ENCODE measurements at places on chromosomes 5 and 9.

- no peak for DNase-seq
Observed at GRCh38 chr9:113139225-113139829, 11.5 kb upstream of the SLC31A2 start.

- DNase-seq, result no peak
Observed at GRCh38 chr9:1456301-1457024, 406.3 kb downstream of the DMRT2 start.

GRCh38 chr9:126164796-126165525 lies 161.7 kb upstream of the MVB12B start:
- DNase-seq, result no peak

DNA sequence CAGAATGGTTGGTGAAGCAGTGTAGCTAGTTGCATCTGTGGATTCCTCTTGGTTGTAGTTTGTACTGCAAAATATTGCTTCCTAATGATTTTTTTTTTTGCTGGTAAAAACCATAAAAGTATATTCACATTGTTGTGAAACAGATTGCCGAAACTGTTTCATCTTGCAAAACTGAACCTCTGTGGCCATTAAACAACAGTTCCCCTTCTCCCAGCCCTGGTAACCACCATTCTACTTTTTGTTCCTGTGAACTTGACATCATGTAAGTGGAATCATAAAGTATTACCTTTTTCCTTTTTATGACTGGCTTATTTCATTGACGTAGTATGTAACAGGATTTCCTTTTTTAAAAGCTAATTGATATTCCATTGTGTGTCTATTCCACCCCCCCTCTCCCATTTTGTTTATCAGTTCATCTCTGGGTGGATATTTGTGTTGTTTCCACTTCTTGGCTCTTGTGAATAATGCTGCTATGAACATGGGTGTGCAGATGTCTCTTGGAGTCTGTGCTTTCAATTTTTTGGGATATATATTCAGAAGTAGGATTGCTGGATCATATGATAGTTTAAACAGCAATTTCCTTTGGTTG lies 11.8 kb downstream of the SUB1 start:
- no peak for DNase-seq

DNA sequence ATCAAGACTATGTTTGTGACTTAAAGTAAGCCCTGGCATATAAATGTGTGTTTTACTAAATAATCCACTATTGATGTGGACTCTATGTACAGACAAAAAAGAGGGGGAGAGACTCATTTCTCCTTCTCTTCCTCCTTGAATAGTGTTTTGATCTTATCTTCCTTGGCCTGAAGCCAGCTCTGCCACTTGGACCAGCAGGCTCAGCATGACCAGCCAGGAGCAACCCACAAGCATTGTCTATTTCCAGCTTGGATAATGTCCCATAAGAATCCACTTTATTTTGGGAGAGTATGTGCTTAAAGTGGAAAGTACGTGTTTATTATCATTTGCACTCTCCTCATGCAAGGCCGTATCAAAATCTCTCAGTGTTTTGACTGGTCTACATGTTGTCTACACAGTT lies 23.8 kb upstream of the SLC46A2 start:
- DNase-seq, result no peak

DNA sequence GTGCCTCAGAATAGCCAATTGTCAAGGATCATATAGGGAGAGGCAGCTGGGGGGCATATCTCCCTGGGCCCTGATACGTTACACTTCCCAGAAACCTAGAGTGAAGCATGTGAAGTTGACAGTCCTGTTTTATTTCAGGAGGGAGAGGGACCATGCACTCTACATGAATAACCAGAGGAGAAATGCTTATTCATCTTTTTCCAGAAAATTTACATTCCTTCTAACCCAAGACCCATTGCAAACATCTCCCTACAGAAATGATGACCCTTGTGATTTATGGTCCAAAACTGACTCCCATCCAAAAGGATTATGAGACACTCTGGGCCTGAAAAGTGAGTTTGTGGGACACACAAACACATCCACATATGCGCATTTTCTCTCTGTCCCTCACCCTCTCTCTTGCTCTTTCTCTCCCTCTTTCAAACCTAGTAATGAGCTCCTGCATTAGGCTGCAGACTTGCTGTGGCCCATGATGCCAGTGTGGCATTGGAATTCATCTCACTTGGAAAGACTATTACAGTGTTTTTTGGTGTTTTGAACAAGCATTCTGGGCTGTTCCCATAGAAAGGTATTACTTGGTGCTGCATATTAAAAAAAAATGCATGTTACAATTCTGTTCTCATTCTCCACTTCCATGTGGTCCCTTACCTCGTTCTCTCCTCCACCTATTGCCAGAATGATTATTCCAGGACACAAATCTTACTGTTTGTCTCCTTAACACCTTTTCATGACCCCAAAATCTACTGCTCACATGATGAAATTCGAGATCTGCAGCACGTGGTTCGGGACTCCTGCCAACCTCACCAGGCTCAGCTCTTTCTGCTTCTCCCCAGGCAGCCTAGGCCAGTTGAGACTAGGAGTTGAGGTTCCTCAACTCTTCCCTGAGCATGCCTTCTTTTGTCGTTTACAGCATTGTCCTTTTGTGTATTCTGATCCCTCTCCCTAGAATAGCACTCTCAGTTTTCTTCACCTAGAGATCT lies 451.3 kb upstream of the KLF4 start:
- no peak for DNase-seq

DNA sequence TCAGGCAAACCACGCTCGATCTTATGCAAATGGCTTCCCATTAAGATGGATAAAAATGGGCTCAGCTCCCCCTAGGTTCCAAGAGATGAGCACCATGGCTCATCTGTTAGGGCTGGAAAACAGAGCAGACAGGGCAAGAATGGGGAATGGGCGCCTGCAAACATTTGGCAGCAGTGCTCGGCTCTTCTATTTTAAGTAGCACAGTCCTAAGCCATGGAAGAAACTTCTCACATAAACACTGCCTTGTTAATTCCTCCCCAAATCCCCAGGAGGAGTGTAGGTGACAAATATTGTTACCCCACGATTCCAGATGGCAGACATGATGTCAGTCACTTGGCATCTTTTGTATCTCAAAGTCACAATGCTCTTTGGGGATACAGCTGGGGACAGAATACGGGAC lies 221.8 kb downstream of the ICE1 start:
- no peak for DNase-seq

- DNase-seq, result no peak
Observed at GRCh38 chr9:7037176-7037575, 279.4 kb downstream of the KDM4C start.

- DNase-seq, result no peak
Observed at GRCh38 chr9:130952065-130952762, 13.2 kb upstream of the FIBCD1 start.

GRCh38 chr9:91428927-91429351 lies 5.3 kb upstream of the NFIL3 start:
- no peak for DNase-seq

DNA sequence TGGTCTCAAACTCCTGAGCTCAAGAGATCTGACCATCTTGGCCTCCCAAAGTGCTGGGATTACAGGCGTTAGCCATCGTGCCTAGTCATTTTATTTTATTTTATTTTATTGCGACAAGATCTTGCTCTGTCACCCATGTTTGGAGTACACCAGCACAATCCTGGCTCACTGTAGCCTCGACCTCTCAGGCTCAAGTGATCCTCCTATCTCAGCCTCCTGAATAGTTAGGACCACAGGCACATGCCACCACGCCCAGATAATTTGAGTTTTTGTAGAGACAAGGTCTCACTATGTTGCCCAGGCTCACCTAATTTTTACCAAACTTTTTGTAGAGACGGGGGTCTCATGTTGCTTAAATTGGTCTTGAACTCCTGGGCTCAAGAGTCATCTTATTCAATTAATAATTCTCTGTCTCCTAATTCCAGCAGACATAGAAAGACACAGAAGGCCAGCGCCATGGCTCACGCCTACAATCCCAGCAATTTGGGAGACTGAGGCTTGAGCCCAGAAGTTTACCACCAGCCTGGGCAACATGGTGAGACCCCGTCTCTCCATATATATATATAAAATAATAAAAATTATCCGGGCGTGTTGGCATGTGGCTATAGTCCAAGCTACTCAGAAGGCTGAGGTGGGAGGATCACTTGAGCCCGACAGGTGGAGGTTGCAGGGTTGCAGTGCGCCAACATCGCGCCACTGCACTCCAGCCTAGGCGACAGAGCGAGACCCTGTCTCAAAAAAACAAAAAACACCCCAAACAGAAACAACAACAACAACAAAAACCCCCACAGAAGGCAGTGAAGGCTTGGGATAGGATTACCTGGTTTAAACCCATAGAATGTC lies 1.0 kb upstream of the UBAP1 start:
- DNase-seq, result no peak

DNA sequence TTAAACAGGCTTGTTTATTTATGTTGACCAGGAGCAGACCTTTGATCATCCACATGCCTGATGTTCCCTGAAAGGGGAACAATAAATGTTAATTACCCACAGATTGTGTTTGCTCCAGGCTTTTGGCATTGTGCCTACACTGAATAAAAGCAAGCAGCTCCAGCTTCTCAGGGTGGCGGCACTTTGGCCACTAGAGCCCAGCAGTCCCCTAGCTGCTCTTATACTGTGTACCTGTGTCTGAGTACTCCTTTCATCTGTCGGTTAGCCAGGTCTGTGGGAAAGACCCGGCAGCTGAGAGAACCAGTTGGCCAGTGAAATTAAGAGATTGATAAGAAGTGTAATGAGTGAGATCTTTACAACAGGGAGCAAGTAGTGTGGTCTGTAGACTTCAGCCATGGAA lies 254.8 kb upstream of the FTMT start:
- DNase-seq, result no peak
